ENCODE measurements at places on chromosomes 11 and 22.
A peak's percentile ranks its signal among the peaks of the same experiment; 100 is the strongest.

- no peak for DNase-seq
Measured at GRCh38 chr11:71450939-71451338, 2.1 kb upstream of the NADSYN1 start.

- DNase-seq, result no peak
Measured at GRCh38 chr22:46012881-46013281, 35.9 kb upstream of the WNT7B start.

- DNase-seq, result no peak
Measured at GRCh38 chr11:7165911-7166310, 77.1 kb downstream of the RBMXL2 start.

GRCh38 chr11:86418917-86419316 lies 44.2 kb downstream of the CCDC81 start:
- DNase-seq, result no peak

- DNase-seq, result peak; percentile 59
Measured at GRCh38 chr11:116931206-116931953, 94.0 kb upstream of the APOA1 start.

Measured in CD4-positive, alpha-beta T cell treated with Interleukin-6 at 100 ng/mL for 8 hours (primary cell).